Kidney (tissue), 22 donors: ENCODE measurements at places on chromosomes 2 and 18. TPM values are rescaled to one million over a fixed set of nuclear protein-coding genes. Genes with fewer than 3 reads are reported as not detected.

Gene PDE11A
- polyA plus RNA-seq = 0.58 TPM

GRCh38 chr2:170917219-170917913, 11.7 kb upstream of the GORASP2 start:
- H3K36me3 ChIP-seq = no peaks in the 10 kb centered on the region
- no peaks in the 10 kb centered on the region for H3K4me1 ChIP-seq
- no peak overlapping the region for H3K4me3 ChIP-seq
- H3K27ac ChIP-seq = no peak overlapping the region
- DNase-seq = no peak

DNA sequence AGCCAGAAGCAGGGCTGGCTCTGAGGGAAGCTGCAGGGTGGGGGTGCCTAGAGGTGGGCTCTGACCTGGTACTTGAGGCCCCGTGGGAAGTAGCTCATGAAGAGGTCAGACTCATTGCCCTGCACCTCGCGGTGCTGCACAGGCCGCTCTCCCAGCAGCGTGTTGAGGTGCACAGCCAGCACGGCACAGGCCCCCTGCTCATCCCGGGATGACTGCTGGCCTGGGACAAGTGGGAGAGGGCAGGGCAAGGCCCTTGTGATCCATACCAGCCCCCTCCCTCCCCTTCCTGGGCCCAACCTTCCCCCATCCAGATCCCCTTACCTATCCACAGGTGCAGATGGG, 8.7 kb downstream of the CAPG start:
- peaks cover 14% of the 10 kb centered on the region for H3K4me1 ChIP-seq
- no peak overlapping the region for H3K4me3 ChIP-seq
- no peak overlapping the region for H3K27ac ChIP-seq
- no peak for DNase-seq
- H3K36me3 ChIP-seq = no peaks in the 10 kb centered on the region

DNA sequence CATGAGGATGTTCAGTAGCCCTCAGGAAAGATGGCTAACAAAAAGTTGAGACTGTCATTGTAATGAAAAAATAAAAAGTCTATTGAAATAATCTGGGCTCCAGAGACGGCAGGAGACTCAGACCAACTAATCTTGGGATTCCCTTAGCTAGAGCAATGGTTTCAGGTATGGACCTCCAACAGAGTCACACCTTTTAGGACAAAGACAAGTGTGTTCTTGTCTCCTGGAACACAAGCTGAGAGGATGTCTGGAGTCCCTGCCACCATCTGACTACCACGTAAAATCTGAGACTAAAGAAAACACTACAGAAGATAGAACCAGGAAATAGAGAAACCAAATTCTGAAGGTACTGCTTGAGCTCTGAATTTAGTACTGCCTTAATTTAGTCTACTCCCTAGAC, 103.3 kb upstream of the RBBP8 start:
- H3K27ac ChIP-seq = no peak overlapping the region
- H3K4me3 ChIP-seq = no peak overlapping the region
- H3K27me3 ChIP-seq = no peaks in the 10 kb centered on the region

GRCh38 chr2:109727929-109728447, 66.1 kb upstream of the RGPD5 start:
- no peak for DNase-seq
- H3K27me3 ChIP-seq = no peaks in the 10 kb centered on the region
- H3K36me3 ChIP-seq = no peaks in the 10 kb centered on the region
- H3K4me1 ChIP-seq = peaks cover 5% of the 10 kb centered on the region
- H3K4me3 ChIP-seq = no peak overlapping the region

DNA sequence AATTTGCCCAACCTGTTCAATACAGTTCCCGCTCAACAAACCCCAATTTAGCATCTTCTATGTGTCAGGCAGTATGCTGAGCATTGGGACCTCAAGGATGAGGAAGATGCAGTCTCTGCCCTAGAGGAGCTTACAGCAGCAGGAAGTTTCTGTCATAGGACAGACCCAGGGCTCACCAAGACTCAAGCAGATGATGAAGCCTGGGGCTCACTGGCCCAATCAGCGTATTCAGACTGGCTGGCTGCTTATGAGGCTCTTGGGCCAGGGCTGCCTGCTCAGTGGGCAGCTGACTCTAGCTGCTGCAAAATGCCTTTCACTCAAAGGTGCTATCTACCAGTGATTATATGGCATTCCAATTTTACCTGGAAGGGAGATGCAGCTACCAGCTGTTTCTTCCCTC, 2.1 kb downstream of the FAM178B start:
- no peaks in the 10 kb centered on the region for H3K27me3 ChIP-seq
- H3K4me3 ChIP-seq = no peak overlapping the region
- no peak for DNase-seq
- H3K27ac ChIP-seq = no peak overlapping the region

DNA sequence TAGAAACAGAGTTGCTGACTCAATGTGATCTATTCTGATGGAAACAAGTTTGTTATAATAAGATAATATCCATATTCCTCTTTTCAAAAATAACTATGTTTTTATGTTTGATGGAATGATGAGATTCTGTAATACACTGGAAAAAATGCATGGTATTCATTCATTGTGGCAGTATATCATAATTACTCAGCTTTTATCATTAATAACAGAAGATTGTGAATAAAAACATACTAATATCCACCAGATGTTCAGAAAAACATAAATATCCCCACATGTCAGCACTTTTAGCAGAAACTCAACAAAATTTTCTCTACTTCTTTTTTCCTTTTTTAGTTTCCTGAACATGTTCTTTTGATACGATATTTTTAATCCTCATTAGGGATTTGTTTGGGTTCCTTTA, 130.9 kb upstream of the CAVIN2 start:
- no peaks in the 10 kb centered on the region for H3K36me3 ChIP-seq
- H3K27me3 ChIP-seq = no peaks in the 10 kb centered on the region
- H3K4me1 ChIP-seq = no peaks in the 10 kb centered on the region
- H3K27ac ChIP-seq = no peak overlapping the region

Gene PLEKHH2
- 4.3 TPM for polyA plus RNA-seq

DNA sequence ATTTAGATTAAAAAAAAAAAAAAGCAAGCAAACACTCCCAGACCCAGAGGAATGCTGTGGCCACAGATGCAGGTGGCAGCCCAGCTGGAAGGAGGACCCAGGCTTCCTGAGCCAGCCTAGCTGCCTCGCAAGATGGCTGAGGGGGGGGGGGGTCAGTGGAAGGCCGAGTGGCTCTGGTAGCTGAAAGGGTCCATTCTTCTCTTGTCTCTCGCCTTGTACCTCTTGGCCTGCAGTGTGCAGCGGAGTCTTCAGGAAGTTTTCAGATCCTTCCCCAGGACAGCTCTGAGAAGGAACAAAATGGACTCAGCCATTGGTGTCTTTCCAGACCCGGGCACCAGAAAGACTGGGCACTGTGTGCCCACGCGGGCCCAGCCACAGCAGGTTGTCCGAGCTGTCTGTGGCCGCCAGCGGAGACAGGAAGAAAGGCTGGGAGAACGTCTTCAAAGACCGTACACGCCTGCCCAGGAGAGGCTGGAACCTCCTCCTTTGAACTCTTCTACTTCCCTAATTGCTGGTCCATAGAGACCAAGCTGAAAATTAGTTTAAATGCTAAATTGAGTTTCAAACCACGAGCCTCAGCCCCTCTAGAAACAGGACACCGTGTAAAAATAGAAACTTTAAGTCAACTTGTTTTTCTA, 21.3 kb downstream of the APCDD1 start:
- H3K27me3 ChIP-seq = no peaks in the 10 kb centered on the region
- H3K36me3 ChIP-seq = no peaks in the 10 kb centered on the region
- peaks cover 5% of the 10 kb centered on the region for H3K4me1 ChIP-seq
- H3K4me3 ChIP-seq = no peak overlapping the region

GRCh38 chr18:26438980-26439379, 109.4 kb downstream of the KCTD1 start:
- H3K27ac ChIP-seq = no peak overlapping the region
- H3K36me3 ChIP-seq = no peaks in the 10 kb centered on the region
- no peaks in the 10 kb centered on the region for H3K4me1 ChIP-seq
- no peaks in the 10 kb centered on the region for H3K27me3 ChIP-seq

Gene UGT1A5
- polyA plus RNA-seq = not detected

DNA sequence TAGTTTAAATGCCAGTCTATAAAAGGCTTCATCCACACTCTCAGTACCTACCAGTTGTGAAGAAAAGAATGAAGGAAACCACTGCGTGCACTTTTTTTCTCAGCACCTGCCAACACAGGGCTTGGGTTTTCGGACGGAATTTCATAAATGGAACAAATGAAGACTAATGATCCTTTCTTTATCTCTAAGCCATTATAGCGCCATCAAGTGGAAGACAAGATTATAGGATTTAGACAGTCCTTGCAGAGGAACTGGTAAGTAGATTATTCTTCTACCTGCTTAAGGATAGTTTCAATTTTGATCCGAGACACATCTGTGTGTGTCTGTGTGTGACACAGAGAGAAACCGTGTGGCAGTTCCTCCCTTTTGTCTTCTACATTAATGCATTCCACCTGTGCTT, 245.6 kb downstream of the NRXN1 start:
- no peaks in the 10 kb centered on the region for H3K27me3 ChIP-seq
- H3K4me1 ChIP-seq = no peaks in the 10 kb centered on the region
- H3K27ac ChIP-seq = no peak overlapping the region
- no peaks in the 10 kb centered on the region for H3K36me3 ChIP-seq

Gene SERPINB11
- polyA plus RNA-seq = not detected

DNA sequence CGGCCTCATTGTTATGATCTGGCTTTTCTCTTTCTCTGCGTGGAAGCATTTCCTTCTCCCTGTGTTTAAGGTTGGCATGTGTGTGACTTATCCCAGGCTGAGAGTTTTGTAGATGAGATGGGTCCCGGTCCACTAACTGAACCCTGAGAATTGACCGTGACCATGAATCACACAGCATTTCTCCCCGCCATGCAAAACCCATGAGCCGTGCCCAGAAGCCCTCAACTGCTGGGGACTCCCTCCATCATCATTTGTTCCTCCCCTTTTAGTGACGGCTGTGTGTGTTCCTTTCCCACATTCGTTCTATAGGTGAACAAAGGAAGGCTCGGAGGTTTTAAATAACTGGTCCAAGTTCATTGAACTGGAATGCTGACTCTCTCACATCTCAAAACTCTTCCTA, 30.1 kb upstream of the TXNDC2 start:
- peak overlapping the region; percentile 81 for H3K27ac ChIP-seq
- peak; percentile 32 for DNase-seq
- H3K4me3 ChIP-seq = no peak overlapping the region

Gene KCNJ13
- polyA plus RNA-seq = 2.0 TPM

DNA sequence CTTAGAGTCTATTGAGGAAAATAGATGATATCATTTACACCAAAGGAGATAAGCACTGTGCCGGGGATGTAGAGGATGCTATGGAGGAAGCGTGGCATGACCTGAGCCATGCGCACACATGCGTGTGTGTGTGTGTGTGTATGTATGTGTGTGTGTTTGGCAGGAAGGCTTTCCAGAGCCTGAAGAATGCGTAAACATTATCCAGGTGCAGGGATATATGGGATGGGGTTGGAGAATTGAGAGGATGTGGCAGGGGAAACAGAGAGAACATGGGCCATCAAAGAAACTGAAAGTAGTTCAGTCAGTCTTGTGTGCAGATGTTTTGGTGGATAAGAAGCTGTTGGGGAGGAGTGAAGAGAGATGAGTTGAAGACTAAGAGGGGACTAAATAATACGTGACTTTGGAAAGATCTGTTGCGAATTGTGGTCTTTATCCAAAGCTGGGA, 9.3 kb upstream of the STAT1 start:
- H3K27ac ChIP-seq = no peak overlapping the region
- no peaks in the 10 kb centered on the region for H3K36me3 ChIP-seq

- H3K36me3 ChIP-seq = no peaks in the 10 kb centered on the region
- H3K27ac ChIP-seq = no peak overlapping the region
- H3K4me3 ChIP-seq = no peak overlapping the region
- DNase-seq = peak; percentile 59
- no peaks in the 10 kb centered on the region for H3K27me3 ChIP-seq
- peaks cover 9% of the 10 kb centered on the region for H3K4me1 ChIP-seq
Measured at GRCh38 chr2:46956981-46957531, 41.5 kb upstream of the MCFD2 start.

Gene SPOPL
- 4.0 TPM for polyA plus RNA-seq

Gene FIGN
- 1.1 TPM for polyA plus RNA-seq

DNA sequence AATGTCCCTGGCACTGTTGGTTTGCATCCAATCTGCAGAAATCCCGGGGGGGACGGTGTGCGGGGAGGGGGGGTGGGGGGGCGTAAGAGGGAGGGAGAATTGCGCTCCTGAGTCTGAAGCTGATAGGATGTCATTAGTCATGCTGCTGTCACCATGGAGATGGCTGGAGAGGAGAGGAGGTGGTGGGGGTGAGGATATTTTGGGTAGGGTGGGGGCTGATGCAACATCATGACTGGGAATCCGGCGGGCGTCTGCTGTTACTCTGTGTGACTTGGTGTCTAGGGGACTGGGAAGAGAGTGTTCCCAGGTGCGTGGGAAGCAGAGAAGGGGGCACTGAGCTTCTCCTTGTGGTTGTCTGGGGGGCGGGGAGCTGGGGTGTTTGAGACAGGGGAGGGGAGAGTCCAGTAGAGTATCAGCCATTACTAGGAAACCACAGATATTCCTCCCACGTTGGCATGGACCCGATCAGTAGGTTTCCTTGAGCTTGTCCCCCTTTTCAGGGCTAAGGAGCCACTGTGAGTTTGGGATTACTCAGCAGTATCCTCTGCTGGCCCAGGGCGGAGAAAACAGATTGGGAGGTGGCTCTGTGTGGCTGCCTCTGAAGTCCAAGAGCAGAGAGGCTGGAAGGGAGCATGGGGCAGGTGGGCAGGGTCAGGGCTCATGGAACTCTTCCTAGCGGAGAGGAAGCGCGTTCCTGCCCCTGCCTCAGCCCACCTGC, 18.9 kb downstream of the TET3 start:
- no peak for DNase-seq
- no peaks in the 10 kb centered on the region for H3K36me3 ChIP-seq
- peaks cover 21% of the 10 kb centered on the region for H3K4me1 ChIP-seq
- H3K27ac ChIP-seq = no peak overlapping the region

GRCh38 chr2:14634489-14635390, 2.2 kb downstream of the LRATD1 start:
- H3K4me3 ChIP-seq = peak overlapping the region; percentile 73
- peak; percentile 94 for DNase-seq
- H3K4me1 ChIP-seq = peaks cover 20% of the 10 kb centered on the region
- peaks cover 8% of the 10 kb centered on the region for H3K27me3 ChIP-seq
- no peaks in the 10 kb centered on the region for H3K36me3 ChIP-seq
- H3K27ac ChIP-seq = peak overlapping the region; percentile 79

Gene EPB41L3
- polyA plus RNA-seq = 35.3 TPM

GRCh38 chr18:79413426-79413825, 17.7 kb downstream of the NFATC1 start:
- H3K4me1 ChIP-seq = peaks cover 3% of the 10 kb centered on the region
- H3K4me3 ChIP-seq = no peak overlapping the region
- no peaks in the 10 kb centered on the region for H3K27me3 ChIP-seq

GRCh38 chr2:218369330-218369729, 12.7 kb downstream of the CATIP start:
- no peak for DNase-seq
- H3K4me3 ChIP-seq = no peak overlapping the region
- no peaks in the 10 kb centered on the region for H3K36me3 ChIP-seq
- H3K4me1 ChIP-seq = peaks cover 8% of the 10 kb centered on the region
- no peak overlapping the region for H3K27ac ChIP-seq

DNA sequence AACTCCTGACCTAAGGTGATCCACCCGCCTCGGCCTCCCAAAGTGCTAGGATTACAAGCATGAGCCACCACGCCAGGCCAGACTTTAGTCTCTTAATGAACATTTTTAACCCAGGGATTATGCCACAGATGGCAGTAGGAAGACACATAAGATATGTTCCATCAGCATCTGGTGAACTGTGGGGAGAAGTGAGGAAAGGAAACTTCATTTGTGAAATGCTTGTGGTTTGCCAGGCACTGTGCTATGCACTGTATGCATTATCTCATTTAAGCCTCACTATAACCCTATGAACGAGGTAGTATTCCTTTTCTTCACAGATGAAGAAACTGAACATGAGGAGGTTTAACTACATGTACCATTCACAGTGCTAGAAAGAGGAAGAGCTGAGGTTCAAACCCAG, 29.3 kb downstream of the PTRHD1 start:
- peaks cover 12% of the 10 kb centered on the region for H3K36me3 ChIP-seq
- no peaks in the 10 kb centered on the region for H3K4me1 ChIP-seq
- H3K27ac ChIP-seq = no peak overlapping the region
- DNase-seq = no peak
- H3K27me3 ChIP-seq = no peaks in the 10 kb centered on the region
